ENCODE measurements at places on chromosomes 5 and 9. TPM values are rescaled to one million over a fixed set of nuclear protein-coding genes. Genes with fewer than 3 reads are reported as not detected.
A peak's percentile ranks its signal among the peaks of the same experiment; 100 is the strongest.

DNA sequence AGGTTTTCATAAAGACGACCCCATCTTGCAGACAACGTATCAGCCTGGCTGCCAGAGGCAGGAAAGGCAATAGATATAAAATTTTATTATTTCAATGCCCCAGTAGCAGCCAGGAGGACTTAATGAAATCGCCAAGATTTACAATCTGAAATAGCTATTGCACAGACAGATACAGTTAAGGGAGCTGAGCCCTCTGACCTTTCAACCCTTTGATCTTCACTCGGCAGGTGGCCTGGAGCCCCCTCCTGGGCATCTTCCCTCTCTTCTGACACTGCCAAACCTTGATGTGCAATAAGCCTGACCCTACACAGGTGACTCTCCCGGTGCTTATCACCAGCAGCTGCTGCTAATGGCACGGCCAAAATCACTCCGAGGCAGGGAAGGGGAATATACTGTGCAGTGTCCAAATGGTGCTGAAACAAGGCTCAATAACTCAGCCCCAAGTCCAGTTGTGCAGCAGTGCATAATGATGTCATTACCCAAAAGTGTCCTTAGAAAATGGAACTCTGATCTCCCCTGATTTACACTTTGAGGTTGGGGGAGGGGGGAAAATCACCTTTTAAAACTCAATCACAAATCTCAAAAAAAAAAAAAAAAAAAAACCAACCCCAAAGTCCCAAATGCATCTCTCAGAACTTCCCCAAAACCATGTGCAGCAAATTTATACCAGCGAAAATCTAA, 242.0 kb downstream of the CRB2 start:
- no peaks in the 10 kb centered on the region for H3K27me3 ChIP-seq
- H3K36me3 ChIP-seq = no peaks in the 10 kb centered on the region
- DNase-seq = peak; percentile 51
- H3K4me3 ChIP-seq = no peak overlapping the region
- no peaks in the 10 kb centered on the region for H3K4me1 ChIP-seq

- no peak overlapping the region for H3K27ac ChIP-seq
- H3K27me3 ChIP-seq = no peaks in the 10 kb centered on the region
- no peak overlapping the region for H3K4me3 ChIP-seq
- H3K4me1 ChIP-seq = no peaks in the 10 kb centered on the region
Observed at GRCh38 chr5:19917588-19918122, 70.3 kb downstream of the CDH18 start.

DNA sequence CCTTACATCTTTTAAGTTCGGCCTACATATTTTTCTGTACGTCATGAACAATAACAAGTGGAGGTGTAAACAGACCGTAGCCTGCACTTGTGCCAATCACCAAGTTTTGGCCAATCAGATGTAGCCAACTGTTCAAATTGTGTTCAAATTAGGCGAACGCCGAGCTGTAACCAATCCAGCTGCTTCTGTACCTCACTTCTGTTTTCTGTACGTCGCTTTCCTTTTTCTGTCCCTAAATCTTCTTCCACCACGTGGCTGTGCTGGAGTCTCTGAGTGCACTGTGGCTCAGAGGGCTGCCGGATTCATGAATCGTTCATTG, 26.4 kb downstream of the TRIM14 start:
- H3K4me1 ChIP-seq = peaks cover 3% of the 10 kb centered on the region
- no peaks in the 10 kb centered on the region for H3K27me3 ChIP-seq
- no peak for DNase-seq

DNA sequence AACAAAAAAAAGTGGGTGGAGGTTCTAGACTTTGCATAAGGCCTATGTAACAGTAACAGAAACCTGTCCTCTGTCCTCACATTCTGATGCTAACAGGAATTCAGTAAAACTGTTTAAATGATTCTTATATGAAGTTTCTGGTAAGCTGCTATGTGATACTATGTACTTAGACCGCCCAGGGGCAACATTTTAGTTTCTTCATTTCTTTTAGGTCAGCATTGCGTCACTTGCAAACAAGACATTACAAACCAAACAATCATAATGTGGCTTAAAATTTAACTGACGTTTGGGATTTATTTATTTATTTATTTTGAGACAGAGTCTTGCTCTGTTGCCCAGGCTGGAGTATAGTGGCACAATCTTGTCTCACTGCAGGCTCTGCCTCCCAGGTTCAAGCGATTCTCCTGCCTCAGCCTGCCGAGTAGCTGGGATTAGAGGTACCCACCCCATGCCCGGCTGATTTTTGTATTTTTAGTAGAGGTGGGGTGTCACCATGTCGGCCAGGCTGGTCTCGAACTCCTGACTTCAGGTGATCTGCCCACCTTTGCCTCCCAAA, 44.3 kb downstream of the TENT4A start:
- H3K27me3 ChIP-seq = no peaks in the 10 kb centered on the region
- H3K27ac ChIP-seq = no peak overlapping the region
- no peak overlapping the region for H3K4me3 ChIP-seq
- H3K4me1 ChIP-seq = no peaks in the 10 kb centered on the region

DNA sequence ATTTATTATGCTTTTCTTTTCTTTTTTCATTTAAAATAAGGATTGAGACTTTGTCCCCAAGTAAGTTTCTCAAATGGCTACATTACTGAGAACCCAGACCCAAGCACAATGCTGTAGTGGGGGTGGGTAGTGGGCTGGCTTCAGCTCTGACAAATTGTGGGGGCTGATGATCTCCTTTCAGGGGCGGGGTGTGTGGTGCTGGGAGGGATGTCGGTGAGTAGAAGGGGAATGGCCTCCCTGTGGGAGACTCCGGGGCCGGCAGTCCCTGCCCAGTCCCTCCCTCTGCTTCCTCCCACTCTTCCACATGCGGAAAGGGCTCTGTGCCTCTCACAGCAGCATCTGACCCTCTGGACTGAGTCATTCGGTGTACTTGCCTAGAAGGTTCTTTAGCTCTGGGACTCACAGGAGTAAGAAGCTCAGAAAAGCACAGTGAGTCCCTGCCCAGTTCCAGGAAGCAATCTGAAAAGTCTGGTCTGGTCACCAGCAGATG, 14.3 kb downstream of the CD180 start:
- H3K4me1 ChIP-seq = no peaks in the 10 kb centered on the region
- no peak overlapping the region for H3K4me3 ChIP-seq
- H3K36me3 ChIP-seq = no peaks in the 10 kb centered on the region
- peak; percentile 82 for DNase-seq
- H3K27me3 ChIP-seq = no peaks in the 10 kb centered on the region

GRCh38 chr5:1111241-1111726, 579 bp downstream of the SLC12A7 start:
- peak overlapping the region; percentile 84 for H3K4me3 ChIP-seq
- no peaks in the 10 kb centered on the region for H3K27me3 ChIP-seq
- peak overlapping the region; percentile 53 for H3K27ac ChIP-seq
- H3K4me1 ChIP-seq = peaks cover 9% of the 10 kb centered on the region
- H3K36me3 ChIP-seq = peaks cover 9% of the 10 kb centered on the region

DNA sequence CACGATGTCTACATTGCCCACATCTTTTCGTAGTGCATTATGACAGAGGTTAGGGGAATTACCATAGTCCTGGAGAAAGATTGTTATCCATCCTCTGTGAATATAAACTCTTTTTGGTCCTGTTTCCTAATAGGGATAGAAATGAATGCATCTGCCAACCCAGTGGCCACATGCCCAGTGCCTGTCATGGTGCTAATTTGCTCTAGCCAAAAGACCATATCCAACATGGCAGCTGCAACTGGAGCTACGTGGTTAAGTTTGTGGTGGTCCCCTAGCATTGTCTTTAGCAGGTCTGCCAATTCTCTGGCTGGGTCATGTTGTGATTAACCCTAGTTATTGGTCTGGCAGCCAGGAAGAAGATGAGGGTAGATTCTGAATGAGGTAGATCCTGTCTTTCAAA, 87.5 kb downstream of the FGF18 start:
- no peak overlapping the region for H3K27ac ChIP-seq
- H3K27me3 ChIP-seq = no peaks in the 10 kb centered on the region
- H3K4me3 ChIP-seq = no peak overlapping the region
- DNase-seq = no peak

The GCNT1 gene
- total RNA-seq = 78.2 TPM

- no peaks in the 10 kb centered on the region for H3K27me3 ChIP-seq
- no peak overlapping the region for H3K27ac ChIP-seq
- H3K36me3 ChIP-seq = no peaks in the 10 kb centered on the region
Observed at GRCh38 chr5:87916320-87916719, 352.3 kb downstream of the TMEM161B start.

GRCh38 chr9:90988318-90988717, 186.7 kb downstream of the SYK start:
- peaks cover 8% of the 10 kb centered on the region for H3K27me3 ChIP-seq
- no peak for DNase-seq
- no peaks in the 10 kb centered on the region for H3K4me1 ChIP-seq
- H3K4me3 ChIP-seq = no peak overlapping the region
- no peak overlapping the region for H3K27ac ChIP-seq

The SPATA31D4 gene
- not detected for total RNA-seq

The CDC14B gene
- total RNA-seq = 48.8 TPM

GRCh38 chr9:113533335-113534225, 70.1 kb downstream of the RGS3 start:
- DNase-seq = peak; percentile 45
- no peaks in the 10 kb centered on the region for H3K36me3 ChIP-seq

The CKMT2 gene
- 0.88 TPM for total RNA-seq

- H3K4me3 ChIP-seq = no peak overlapping the region
- H3K27ac ChIP-seq = no peak overlapping the region
- no peaks in the 10 kb centered on the region for H3K4me1 ChIP-seq
- H3K36me3 ChIP-seq = no peaks in the 10 kb centered on the region
- no peak for DNase-seq
Observed at GRCh38 chr5:17995997-17996396, 361.7 kb downstream of the TAF11L14 start.

- no peaks in the 10 kb centered on the region for H3K36me3 ChIP-seq
- no peaks in the 10 kb centered on the region for H3K27me3 ChIP-seq
- H3K4me1 ChIP-seq = no peaks in the 10 kb centered on the region
- no peak overlapping the region for H3K27ac ChIP-seq
- DNase-seq = peak; percentile 74
Observed at GRCh38 chr9:94212531-94212930, 46.6 kb upstream of the ZNF169 start.

The DOLPP1 gene
- total RNA-seq = 32.7 TPM

GRCh38 chr5:68087866-68088265, 127.7 kb upstream of the PIK3R1 start:
- no peaks in the 10 kb centered on the region for H3K36me3 ChIP-seq
- H3K27ac ChIP-seq = no peak overlapping the region
- no peaks in the 10 kb centered on the region for H3K27me3 ChIP-seq
- peaks cover 2% of the 10 kb centered on the region for H3K4me1 ChIP-seq
- DNase-seq = no peak

- peaks cover 7% of the 10 kb centered on the region for H3K4me1 ChIP-seq
- H3K36me3 ChIP-seq = no peaks in the 10 kb centered on the region
- DNase-seq = no peak
- H3K27me3 ChIP-seq = no peaks in the 10 kb centered on the region
- H3K4me3 ChIP-seq = no peak overlapping the region
Observed at GRCh38 chr5:54259090-54259489, 51.3 kb downstream of the ARL15 start.

The CCDC180 gene
- 1.4 TPM for total RNA-seq
